ENCODE measurements at places on chromosomes 12 and 14.

GRCh38 chr12:26273811-26274210 lies 78.4 kb downstream of the SSPN start:
- no peak for DNase-seq

GRCh38 chr12:128313931-128314330 lies 47.0 kb downstream of the TMEM132C start:
- DNase-seq = no peak

DNA sequence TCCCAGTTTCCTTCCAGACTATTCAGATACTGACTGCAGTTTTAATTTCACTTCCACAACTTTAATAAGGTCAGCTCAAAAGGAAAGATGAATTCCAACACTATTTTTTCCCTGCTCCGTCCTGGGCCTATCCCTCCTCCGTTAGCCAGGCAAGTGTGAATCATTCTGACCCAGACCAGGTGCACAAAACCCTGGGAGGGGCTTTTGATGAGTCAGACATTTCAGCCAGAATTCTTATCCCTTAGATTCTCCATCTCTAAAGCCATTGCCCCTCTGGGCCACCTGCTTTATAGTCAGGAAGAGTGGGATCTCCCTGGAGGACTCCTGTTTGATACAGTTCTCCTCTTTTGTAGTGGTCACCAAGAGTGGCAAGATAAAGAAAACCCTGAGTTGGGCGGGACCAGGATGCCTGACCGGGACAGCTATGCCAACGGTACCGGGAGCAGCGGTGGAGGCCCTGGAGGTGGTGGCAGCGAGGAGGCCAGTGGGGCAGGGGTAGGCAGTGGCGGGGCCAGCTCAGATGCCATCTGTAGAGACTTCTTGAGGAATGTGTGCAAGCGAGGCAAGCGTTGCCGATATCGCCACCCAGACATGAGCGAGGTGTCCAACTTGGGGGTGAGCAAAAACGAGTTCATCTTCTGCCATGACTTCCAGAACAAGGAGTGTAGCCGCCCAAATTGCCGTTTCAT lies 2.2 kb downstream of the ZC3H10 start:
- DNase-seq = no peak

- DNase-seq = no peak
These were observed 124.9 kb upstream of the MED13L start for GRCh38 chr12:116402163-116402939.

- no peak for DNase-seq
These were observed 6.8 kb upstream of the AEBP2 start for GRCh38 chr12:19432309-19433170.

- no peak for DNase-seq
These were observed 6.3 kb upstream of the NPAS3 start for GRCh38 chr14:32932302-32932913.

DNA sequence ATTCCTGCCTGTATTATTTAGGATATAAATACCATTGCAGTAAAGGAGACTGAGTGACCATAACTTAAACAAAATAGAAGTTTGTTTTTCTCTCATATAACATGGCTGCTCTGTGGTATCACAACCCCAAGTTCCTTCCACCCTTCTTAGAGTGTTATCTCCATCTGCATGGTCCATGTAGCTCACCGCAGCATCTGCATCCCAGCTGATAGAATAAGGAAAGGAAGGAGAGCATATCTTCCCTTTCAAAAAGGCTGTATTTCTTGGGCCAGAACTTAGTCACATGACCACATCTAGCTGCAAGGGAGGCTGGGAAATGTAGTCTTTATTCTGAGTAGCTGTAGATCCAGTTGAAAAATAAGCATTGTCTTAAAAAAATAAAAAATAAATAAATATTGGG lies 184.8 kb upstream of the NUDT4 start:
- no peak for DNase-seq

- no peak for DNase-seq
These were observed 63.4 kb upstream of the MYL2 start for GRCh38 chr12:110983811-110984210.

GRCh38 chr14:48373981-48374380 lies 698.6 kb upstream of the MDGA2 start:
- no peak for DNase-seq

GRCh38 chr12:67940780-67941243 lies 48.4 kb upstream of the IFNG-AS1 start:
- DNase-seq = no peak

DNA sequence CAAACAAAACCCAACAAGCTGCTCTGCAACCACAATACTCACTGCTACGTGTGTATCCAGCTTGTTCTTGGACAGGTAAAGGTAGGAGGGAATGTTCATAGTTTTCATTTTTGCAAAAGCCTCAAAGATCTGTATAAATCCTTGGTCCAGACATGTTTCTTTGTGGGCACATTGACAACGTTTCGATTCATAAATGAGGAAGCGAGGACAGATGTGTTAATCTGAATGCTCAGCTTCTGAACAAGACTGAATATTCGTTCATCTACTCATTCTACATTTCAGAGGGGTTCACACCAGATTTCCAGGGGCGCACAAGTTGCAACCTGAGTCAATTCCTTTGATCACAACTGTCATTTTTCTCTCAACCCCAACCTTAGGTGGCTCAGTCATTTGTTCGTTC lies 134.4 kb downstream of the LLPH start:
- no peak for DNase-seq

- no peak for DNase-seq
These were observed 167.5 kb downstream of the BTG1 start for GRCh38 chr12:91978143-91978542.

- DNase-seq = no peak
These were observed 196.2 kb upstream of the FOXG1 start for GRCh38 chr14:28570391-28570790.

DNA sequence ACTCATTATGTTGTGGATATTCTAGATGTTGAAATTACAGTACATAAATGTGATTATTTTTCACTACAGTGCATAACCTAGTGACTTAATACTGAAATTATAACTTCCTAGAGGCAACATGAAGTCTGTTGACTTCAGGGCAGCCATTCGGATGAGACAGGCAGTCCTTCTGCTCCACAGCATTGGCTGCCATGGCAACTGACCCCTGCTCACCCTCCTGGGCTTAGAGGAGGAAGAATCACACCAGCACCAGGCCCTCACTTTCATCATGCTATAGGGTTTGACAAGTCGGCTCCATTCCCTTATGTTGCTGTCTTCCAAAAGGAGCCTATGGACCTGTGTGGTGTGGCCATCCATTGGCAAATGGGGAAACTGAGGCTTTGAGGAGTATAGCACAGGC lies 233.5 kb upstream of the TMEM132C start:
- DNase-seq = no peak

DNA sequence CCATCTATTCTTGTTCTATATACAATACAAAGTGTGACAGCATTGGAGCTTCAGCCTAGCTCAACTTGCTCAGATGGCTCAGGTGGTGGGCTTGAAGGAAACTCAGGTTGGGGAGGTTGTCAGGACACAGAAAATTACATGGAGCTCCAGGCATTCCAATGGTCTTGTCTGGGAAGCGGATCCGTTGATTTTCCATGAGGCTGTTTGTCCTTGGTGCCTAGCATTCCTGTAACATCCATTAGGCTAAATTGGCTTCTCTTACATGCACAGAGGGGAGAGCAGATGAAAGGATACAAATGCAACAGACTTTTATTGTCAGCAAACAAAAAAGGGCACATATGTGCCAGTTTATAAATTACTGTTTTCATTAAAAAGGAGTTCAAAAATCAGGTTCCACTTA lies 75.5 kb upstream of the OTX2 start:
- no peak for DNase-seq

- no peak for DNase-seq
These were observed 40.5 kb downstream of the LIMA1 start for GRCh38 chr12:50242751-50243191.

DNA sequence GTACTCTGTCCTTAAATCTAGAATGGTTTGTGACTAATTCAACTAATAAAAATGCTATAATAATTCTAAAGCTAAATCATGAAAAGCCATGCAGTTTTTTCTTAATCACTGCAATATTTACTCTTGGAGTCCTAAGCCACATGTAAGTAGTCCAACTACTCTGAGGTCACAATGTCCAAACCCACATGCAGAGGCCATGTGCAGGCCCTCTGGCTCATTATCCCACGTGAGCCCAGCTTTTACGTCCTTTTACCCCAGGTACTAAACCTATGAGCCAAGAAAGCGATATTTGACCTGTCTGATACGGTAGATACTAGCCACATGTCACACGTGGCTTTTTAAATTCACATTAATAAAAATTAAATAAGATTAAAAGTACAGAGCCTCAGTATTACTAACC lies 12.5 kb downstream of the TAS2R13 start:
- DNase-seq = no peak

DNA sequence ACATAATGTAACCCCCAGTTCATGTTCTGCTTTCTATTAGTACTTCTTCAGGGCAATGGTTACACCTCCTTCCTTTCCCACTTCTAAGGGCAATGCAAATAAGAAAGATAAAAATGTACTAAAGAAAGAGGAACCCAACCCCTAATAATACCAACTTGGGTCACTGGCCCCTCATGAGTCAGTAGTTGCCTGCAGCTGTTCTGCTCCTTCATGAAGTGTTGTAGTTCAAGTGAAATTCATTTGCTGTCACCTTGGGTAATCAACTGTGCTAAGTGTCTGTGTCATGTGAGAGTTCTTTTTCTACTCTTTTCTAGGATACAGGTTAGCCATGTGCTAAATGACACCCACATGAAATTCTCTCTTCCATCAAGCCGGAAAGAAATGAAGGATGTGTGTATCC lies 91.8 kb downstream of the PLXNC1 start:
- DNase-seq = no peak

GRCh38 chr14:92792885-92793284 lies 1.2 kb upstream of the GOLGA5 start:
- no peak for DNase-seq

DNA sequence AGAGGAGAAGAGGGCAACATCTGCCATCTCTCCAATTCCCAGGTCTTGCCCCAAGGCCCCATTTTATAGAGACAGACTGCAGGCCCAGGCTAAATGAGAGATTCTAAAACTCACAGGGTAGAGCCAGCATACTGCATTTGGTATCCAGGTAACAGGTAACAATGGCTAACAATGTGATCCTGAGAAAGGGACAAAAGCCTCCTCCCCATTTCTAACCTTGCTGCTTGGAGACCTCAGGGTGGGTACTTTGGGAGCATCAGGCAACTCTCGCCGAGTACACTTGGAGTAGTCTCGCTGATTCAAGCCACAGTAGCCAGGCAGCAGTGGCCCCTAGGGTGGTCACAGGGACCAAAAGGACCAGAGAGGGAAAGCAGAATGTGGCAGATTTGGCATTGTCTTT lies 162.6 kb upstream of the PLEKHA5 start:
- DNase-seq = no peak

GRCh38 chr14:68404146-68404527 lies 388.7 kb downstream of the ZFP36L1 start:
- no peak for DNase-seq

DNA sequence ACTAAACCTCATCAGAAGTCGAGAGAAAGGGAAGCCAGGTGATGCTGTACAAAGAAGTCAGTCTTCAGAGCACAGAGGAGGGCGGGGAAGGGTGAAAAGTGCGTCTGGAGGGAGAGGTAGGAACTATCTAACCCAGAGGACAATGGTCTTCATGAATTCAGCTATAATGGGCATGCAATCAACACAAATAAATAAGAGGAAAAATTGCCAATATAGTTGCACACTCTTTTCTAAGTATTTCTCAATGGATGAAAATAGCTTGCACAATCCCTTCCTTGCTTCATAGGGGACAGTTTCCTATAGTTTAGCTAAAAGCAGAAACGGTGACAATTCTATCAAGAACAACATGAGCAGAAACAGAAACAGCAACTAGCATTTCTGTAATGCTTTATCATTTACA lies 931.2 kb downstream of the AACS start:
- DNase-seq = no peak

DNA sequence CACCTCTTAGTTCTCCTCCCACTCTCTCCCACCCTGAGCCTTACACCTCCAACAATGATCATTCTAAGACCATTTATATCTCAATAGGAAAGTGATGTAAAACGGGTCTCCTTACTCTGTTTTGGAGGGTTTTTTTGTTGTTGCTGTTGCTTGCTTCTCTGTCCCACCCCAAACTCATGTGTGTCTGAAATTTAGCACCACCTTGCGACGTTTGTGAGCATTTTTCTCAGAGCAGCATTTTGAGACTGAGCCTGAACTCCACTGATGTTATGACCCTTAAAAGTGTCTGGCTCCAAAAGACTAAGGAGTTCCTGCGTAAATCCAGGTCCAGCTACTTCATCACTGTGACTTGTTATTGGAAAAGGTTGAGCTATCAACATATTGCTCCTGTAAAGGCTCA lies 155.0 kb downstream of the DAD1 start:
- DNase-seq = no peak

DNA sequence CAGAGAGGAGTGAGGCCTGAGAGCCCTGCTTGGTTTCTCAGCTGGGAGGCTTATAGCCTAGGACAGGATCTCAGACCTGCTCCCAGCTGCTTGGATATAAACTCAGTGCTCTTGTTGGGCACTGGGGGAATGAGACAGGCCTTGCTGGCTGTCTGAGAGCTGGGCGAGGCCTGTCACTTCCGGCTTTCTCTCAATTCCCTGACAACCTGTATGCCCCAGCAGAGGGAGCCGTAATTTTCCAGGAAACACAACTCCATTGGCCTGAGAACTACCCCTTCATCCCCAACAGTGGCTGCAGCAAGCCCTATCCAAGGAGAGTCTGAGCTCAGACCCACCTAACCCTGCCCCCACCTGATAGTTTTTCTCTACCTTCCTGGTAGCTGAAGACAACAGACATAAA lies 258.3 kb upstream of the STXBP6 start:
- DNase-seq = no peak

DNA sequence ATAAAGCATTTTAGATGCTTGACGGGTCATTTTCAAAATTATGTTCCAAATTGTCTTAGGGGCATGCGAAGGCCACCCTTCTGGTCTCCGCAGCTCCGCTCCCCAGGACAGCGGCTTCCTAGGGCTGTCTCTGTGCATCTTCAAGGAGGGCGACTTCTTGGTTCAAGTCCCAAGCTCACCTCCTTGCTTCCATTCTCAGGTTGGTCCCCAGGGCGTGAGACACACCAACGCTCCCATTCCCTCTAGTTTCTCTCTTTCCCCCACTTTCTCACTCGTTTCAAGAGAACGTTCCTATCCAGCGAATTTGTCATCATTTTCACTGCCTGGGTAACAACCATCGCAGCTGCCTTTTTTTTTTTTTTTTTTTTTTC lies 109.4 kb upstream of the CCND2 start:
- DNase-seq = no peak

DNA sequence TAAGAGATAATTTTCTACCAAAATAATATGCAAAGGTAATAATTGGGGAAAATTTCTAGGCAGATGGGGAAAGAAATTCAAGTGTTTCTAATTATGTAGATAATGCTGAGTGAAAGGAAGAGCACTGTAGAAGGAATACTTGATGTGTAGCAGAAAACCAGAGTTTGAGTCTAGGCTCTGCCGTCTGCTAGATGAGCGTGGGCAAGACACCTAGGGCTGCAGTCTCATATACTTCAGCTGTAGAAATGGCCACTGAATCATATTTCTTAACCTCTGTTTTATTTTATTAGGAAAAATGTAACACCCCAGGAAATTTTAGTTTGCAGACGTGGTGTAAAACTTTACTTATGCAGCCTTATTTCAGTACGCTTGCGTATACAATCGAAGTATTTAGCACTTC lies 59.8 kb upstream of the SLC38A2 start:
- no peak for DNase-seq

- no peak for DNase-seq
These were observed 151.2 kb downstream of the C12orf75 start for GRCh38 chr12:105481392-105482300.

All from stimulated activated CD4-positive, alpha-beta T cell treated with anti-CD3 and anti-CD28 coated beads, Interleukin-12 subunit alpha, Interleukin-12 subunit beta, amount 100 ng/mL, for 48 hours (primary cell).